Naive thymus-derived CD8-positive, alpha-beta T cell (primary cell): ENCODE measurements at places on chromosomes 1 and 21. TPM values are rescaled to one million over a fixed set of nuclear protein-coding genes. Genes with fewer than 3 reads are reported as not detected.

The CAPZA1 gene
- 135 TPM for total RNA-seq

The FAM110D gene
- total RNA-seq = not detected

The MROH7 gene
- not detected for total RNA-seq

The LRIG2 gene
- 23.7 TPM for total RNA-seq

The FCRLB gene
- total RNA-seq = 1.1 TPM

The SRSF4 gene
- 85.8 TPM for total RNA-seq

The LCE3D gene
- total RNA-seq = not detected

The LACTBL1 gene
- not detected for total RNA-seq

The GABRD gene
- not detected for total RNA-seq

The WDR3 gene
- 30.5 TPM for total RNA-seq

The KCNT2 gene
- not detected for total RNA-seq

The REN gene
- total RNA-seq = not detected

The SPAG17 gene
- not detected for total RNA-seq

The C8B gene
- not detected for total RNA-seq

The KCNC4 gene
- total RNA-seq = 12.7 TPM

The RAB13 gene
- 3.1 TPM for total RNA-seq

The EFNA4 gene
- total RNA-seq = 4.6 TPM

The LIN28A gene
- not detected for total RNA-seq

The OR2T33 gene
- total RNA-seq = not detected

The LCA5L gene
- 0.23 TPM for total RNA-seq

The ZSCAN20 gene
- total RNA-seq = 2.7 TPM

The TP73 gene
- total RNA-seq = not detected

The HOOK1 gene
- total RNA-seq = 20.8 TPM
